ENCODE measurements at places on chromosomes 2 and 18.

DNA sequence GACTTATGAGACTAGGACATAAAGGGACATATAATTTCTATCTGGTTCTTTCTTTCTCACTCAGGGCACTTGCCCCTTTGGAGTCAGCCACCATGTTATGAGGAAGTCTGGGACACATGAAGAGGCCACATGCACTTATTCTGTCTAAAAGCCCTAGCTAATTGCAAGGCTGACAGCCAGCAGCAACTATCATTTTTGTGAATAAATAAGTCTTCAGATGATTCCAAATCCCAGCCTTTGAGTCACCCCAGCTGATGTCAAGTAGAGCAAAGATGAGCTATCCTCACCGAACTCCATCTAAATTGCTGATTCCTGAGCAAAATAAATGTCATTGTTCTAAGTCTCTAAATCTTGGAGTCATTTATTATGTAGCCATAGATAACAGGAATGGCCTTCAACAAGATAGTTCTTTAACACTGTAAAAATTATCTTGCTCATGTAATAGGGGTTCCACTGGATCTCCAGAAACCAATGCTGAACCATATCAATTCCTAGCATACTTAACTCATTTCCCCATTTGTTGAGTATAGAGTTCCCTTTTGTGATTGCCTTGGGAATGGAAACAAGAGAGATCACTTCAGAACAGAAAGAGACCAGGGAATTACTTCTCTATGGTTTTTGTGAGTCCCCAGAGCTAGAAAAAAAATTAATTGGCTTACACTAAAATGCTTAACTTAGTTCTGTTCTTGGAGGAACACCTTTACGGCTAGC lies 50.6 kb upstream of the FN1 start:
- DNase-seq: no peak

- DNase-seq: no peak
Observed at GRCh38 chr2:163122257-163122656, 283.7 kb upstream of the KCNH7 start.

DNA sequence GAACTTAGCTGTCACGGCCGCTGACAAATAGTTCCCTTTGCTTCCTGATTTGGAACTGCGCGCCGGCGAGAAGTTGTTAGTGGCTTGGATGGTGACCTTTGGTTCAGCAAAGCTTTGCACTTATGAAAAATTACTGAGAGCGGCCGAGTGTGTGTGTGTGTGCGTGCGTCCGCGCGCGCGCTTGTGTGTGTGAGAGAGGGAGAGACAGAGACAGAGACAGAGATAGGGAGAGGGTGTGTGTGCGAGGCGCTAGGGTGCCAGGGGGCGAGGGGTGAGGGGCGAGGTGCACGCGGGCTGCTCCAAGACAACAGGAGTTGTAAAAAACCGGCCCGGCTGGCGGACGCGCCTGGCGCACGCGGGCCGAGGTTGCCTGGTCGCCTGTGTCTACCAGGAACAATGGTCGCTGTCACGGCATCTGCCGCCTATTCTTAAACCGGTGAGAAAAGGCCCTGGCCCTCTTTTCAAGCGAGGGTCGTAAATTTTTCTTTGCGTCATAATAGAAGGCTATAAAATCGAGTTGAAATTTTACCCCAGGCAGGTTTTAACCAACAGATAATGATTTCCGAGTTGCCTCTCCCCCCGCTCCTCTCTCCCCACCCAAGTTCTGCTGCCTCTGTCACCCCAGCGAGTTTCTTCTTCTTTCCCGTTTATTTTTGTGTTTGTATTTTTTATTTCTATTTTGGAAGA lies 535 bp downstream of the HOXD3 start:
- no peak for DNase-seq

GRCh38 chr18:9189491-9189890 lies 52.9 kb downstream of the ANKRD12 start:
- no peak for DNase-seq

GRCh38 chr2:151533127-151533526 lies 123.4 kb downstream of the RIF1 start:
- no peak for DNase-seq

DNA sequence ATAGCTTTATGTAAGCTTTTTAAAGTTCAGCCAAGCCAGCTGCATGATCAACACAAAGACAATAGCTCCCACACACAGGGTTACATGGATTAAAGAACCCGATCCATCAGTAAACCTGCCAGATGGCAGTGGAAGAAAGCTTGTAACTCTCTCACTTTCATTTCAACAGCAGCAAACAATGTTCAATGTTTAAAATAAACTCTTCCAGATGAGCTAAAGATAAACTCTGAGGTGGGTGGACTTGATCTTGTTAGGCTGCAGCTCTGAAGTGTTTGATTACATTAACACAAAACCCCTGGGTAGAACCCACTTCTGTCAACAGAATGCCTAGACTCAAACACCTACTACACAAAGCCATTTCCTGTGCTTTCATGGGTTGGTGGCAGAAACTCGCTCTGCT lies 13.9 kb downstream of the RDH14 start:
- DNase-seq: peak; percentile 14

GRCh38 chr18:80169607-80170006 lies 60.5 kb downstream of the ADNP2 start:
- DNase-seq: no peak

GRCh38 chr2:183371545-183371944 lies 247.3 kb downstream of the NUP35 start:
- peak; percentile 7 for DNase-seq

DNA sequence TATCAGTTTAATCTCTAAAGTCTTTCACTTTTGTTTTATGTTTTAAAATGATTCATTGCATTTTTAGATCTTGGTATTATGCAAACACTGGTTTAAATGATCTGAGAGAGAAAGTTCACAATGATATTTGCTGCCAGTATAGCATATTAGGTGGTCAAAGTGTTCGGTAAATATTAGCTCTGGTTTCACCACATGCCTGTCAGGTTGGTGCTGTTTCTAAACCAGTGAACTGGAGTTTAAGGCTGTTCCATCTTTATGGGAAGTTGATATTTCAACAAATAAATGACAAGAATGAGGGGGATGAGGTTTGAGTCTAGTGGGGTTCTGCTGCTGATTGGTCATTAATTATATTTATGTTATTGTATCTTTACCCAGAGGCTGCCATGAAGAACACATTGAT lies 436.4 kb downstream of the DCDC2C start:
- no peak for DNase-seq

- DNase-seq: no peak
Observed at GRCh38 chr18:24710474-24710873, 250.0 kb downstream of the HRH4 start.

- no peak for DNase-seq
Observed at GRCh38 chr18:50630895-50631294, 71.0 kb downstream of the MAPK4 start.

- no peak for DNase-seq
Observed at GRCh38 chr2:64226611-64227010, 82.4 kb upstream of the PELI1 start.

DNA sequence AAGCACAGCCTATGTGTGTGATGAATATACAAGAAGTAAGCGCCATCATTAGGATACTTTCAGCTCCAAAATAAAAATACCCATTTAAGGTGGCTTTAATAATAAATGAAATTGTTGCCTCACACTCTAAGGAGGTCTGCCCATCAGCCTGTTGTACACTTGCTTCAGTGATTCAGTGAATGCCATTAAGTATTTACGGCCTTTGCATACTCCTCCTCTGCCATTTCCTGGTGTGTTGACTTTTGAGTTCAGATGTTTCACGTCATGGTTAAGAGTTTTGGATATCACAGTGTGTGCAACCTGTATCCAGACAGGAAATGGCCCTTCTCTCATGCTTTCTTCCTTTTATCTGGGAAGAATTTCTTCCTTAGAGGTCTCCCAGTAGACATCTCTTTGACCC lies 38.6 kb upstream of the SNORC start:
- DNase-seq: no peak

DNA sequence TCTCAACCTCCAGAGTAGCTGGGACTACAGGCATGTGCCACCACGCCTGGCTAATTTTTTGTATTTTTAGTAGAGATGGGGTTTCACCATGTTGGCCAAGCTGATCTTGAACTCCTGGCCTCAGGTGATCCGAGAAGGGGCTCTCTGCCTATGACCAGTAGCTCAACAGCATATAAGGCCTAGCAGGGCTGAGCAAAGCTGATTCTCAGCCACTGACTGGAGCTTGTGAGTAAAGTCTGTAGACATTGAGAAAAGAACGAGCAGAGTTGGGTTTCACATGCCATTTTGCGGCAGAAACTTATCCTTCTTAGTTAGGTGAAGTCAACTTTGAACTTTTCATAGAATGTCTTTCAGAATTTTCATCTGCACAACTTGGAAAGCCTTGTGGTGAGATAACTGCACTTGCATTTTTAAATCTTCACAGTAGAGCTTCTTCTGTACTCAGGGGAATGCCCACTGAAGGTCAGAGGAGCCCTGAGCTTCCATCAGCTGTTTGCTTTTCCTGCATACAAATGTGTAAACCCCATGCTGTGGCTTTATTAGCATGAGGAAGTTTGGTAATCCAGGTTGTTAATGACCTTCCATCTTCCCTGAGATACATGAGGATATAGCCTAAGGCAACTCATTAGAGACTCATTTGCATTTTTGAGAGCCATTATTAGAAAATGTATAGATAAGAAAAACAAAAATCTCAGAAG lies 602.4 kb downstream of the METTL4 start:
- no peak for DNase-seq
